ENCODE measurements at places on chromosomes 13 and 19.

DNA sequence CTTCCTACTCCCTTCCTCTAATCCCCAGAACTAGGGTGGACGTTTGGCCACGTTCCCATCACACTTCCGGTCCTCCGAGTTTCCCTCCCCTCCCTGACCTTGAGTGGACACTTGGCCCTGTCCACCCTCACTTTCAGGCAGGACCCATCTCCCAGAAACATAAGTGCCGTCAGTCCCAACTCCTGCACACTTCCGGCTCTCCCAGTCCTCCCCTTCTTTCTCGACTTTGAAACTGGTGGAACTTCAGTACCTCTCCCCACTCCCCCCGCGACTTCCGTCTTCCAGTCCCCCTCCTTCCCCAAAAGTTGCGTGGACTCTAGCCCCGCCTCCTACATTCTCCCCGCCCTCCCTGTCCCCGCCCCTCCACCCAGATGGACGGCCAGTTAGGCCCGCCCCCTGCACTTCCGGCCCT, 278 bp upstream of the ZNF274 start:
- no peak for DNase-seq

DNA sequence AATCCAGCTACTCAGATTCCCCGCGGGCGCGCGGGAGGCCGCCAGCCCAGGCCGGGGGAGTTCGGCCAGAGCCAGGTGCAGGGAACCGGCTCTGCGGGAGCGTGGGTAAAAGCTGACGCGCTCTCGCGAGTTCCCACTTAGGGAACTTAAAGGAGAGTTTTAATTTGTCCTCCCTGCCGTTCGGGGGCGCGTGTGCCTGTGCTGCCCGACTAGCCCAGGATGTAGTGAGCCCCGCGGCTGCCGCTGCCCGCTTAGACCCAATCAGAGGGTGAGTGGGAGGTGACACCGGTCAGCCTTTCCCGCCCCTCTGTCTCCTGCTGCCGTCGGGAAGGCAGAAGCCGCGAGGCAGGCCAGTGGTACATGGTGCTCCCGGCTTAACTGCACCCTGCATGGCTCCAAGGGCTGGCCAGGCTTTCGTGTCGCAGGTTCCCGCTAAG, 36.0 kb upstream of the NEK3 start:
- DNase-seq, result no peak

- DNase-seq, result no peak
Observed at GRCh38 chr19:14149509-14149994, 13.2 kb upstream of the ASF1B start.

GRCh38 chr13:100517728-100518127, 70.9 kb downstream of the GGACT start:
- DNase-seq, result no peak

DNA sequence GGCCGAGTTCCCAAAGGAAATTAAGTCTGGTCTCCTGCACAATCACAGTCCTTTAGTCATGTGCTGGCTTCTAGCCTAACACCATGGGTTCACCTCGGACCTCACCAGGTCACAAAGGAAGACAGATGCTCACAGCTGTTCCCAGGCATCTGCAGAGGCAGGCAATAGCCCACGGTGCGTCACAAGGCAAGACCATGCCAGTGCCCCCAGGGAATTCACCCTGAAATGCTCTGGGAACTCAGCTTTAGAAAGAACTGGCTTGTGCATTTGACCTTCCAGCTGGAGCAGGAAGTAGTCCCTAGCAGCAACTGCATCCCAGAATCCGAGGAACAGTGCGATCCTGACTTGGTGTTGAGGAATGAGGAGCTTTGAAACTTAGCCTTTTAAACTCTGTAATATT, 96.8 kb upstream of the WASF3 start:
- no peak for DNase-seq

GRCh38 chr13:40371531-40372125, 294.8 kb downstream of the FOXO1 start:
- no peak for DNase-seq

- peak; percentile 82 for DNase-seq
Observed at GRCh38 chr19:8334458-8335342, 8.4 kb downstream of the KANK3 start.

- DNase-seq, result no peak
Observed at GRCh38 chr13:20974981-20975585, 72.5 kb upstream of the XPO4 start.

GRCh38 chr13:33125821-33126570, 109.8 kb downstream of the KL start:
- DNase-seq, result peak; percentile 46

- DNase-seq, result peak; percentile 33
Observed at GRCh38 chr19:44512326-44513298, 12.3 kb upstream of the ZNF180 start.

DNA sequence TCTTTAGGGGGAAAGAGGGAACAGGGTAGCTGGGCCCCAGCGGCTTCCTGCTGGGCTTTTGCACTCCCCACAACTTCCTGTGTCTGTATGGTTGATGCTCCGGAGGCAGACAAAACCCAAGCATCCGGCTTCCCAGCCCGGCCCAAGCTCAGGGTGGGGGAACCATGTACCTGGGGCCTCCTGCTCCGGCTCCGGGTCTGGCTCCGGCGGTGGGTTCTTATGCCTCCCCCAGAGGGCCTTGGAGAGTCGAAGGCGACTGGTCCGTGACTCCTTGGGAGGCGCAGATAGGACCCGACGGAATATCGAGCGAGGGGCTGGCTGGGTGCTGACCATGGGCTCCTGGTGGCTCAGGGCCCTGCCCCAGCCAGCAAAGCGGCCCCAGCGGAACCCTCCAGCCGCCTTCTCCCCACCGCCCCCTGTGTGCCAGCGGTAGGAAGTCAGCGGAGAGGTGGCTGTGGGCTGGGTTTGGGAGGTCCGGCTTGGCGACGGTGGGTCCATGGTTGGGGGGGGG, 428 bp downstream of the RASAL3 start:
- no peak for DNase-seq

GRCh38 chr13:23668562-23668961, 98.3 kb downstream of the TNFRSF19 start:
- DNase-seq, result no peak

GRCh38 chr13:106310291-106310865, 225.1 kb downstream of the EFNB2 start:
- no peak for DNase-seq

- no peak for DNase-seq
Observed at GRCh38 chr19:19461671-19462622, 53.4 kb downstream of the TSSK6 start.

DNA sequence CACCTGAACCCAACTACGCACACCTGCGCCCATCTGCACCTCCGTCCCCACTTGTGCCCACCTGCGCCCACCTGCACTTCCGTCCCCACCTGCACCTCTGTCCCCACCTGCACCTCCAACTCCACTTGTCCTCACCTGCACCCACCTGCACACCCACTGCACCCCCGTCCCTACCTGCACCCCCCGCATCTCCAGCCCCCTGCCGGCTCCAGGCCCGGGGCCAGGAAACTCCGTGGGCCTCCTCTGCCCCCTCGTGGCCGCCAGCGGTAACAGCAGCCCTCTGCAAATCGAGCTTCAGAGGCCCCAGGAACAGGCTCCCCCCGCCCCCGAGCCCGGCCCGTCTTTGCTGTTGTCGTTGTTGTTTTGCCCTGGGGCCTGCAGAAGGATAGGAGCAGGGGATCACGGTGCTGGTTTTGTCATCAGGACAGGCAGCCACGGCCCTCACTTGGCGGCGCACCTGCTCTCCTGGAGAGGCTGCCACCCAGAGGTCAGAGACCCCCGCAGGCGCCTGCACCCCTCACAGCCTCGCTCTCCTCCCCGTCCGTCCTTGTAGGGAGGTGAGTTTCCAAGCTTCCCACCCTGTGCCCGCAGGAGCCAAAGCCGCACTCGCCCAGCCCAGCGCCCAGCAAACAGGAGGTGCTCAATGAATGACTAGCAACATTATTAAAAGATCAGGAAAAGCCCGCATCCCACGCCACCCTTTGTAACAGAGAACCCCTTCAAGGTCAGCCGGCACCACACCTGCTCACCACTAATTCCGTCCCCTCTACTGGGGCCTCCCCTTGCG, 65.4 kb downstream of the GNG7 start:
- DNase-seq, result no peak

GRCh38 chr19:48588670-48589401, 17.7 kb upstream of the SPACA4 start:
- peak; percentile 97 for DNase-seq

GRCh38 chr19:48239582-48240141, 16.1 kb downstream of the CARD8 start:
- DNase-seq, result no peak

GRCh38 chr13:26629260-26629825, 71.9 kb downstream of the WASF3 start:
- DNase-seq, result no peak

DNA sequence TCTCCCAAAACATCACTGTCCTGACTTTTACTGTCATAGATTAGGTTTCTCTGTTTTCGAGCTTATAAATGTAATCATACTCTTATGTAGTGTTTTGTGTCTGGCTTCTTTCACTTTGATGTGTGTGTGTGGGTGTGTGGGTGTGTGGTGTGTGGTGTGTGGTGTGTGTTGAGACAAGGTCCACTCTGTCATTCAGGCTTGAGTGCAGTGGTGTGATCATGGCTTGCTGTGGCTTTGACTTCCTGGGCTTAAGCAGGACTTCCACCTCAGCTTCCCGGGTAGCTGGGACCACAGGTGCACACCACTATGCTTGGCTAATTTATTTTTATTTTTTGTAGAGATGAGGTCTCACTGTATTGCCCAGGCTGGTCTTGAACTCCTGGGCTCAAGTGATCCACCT, 59.6 kb downstream of the PDS5B start:
- DNase-seq, result no peak

GRCh38 chr19:31610018-31610417, 260.8 kb upstream of the TSHZ3 start:
- DNase-seq, result no peak

DNA sequence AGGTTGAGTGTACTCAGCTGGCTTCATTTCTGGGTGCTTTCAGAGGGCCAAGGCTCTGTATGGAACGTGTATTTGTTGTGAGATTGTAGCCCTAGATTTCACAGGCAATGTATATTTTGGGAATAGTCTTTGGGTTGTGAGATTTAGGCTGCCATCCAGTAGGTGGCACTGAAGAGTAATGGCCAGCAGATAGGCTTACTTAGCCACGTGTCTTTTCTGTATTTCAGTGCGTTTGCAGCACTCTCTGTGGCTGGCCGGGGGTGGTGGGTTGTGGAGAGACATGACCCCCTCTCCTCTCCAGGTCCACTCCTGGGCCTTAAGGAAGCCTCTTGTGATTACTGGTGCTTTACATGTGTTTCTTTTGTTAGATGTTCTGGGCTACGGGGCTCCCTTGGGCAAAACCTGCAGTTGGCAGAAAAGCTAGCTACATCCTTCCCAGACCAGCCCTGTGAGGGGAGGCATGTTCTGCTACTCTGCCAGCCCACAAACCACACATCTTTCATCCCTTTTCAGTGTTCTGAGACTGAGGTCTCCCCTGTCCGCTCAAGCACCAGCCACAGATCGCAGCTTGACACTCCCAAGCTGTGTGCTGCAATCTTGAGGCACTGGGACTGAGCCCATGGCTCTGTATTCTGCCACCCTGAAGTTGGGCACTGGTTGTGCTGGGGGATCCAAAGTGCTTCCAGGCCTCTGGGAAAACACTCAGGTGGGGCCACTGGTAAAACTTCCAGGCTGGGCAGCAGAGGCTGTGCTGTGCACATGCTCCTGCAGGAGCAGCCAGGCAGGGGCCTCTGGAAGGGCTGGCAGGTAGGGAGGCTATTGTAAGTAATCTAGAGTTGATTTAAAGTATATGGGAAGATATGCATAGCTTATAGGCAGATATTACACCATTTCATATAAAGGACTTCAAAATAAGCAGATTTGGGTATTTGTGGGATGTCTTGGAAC, 1096.8 kb upstream of the PCDH20 start:
- no peak for DNase-seq

DNA sequence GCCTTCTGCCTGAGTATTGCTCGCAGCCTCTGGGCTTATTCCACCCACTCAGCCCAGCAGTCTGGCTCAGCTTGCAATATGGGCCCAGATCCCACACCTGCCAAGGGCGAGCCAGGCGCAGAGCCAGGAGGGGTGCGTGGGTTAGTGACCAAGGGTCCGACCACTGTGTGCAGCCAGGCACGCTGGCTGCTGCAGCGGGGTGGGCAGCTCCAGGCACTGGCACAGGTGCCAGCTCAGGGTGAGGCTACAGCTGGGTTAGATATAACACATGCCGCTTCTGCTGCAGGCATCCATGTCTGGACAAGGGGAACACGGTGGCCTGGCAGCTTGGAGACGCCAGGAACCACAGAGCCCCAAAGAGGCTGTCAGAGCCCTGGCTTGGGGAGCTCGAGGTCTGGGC, 12.6 kb upstream of the URAD start:
- no peak for DNase-seq

GRCh38 chr19:41288673-41289530, 21.1 kb upstream of the CCDC97 start:
- DNase-seq, result no peak

GRCh38 chr19:48969276-48970138, 4.4 kb downstream of the FTL start:
- DNase-seq, result no peak

DNA sequence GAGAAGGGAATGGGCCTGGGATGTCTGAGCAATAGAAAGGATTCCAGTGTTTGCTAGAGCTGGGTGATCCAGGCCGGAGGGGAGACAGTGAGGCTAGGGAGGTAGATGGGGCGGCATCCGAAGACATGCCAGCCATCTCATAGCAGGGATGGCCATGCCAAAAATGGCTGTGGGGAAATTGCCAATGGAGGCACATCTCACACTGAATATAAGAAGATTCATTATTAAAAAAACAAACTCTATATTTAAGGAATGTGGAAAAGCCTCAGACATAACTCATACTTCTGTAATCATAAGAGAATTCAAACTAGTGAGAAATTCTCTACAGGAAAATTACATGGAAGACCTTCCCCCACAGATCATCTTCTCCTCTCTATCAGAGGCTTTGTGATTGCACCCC, 289.2 kb downstream of the FGF9 start:
- DNase-seq, result no peak

GRCh38 chr19:28686756-28687155, 526.2 kb downstream of the UQCRFS1 start:
- DNase-seq, result no peak

DNA sequence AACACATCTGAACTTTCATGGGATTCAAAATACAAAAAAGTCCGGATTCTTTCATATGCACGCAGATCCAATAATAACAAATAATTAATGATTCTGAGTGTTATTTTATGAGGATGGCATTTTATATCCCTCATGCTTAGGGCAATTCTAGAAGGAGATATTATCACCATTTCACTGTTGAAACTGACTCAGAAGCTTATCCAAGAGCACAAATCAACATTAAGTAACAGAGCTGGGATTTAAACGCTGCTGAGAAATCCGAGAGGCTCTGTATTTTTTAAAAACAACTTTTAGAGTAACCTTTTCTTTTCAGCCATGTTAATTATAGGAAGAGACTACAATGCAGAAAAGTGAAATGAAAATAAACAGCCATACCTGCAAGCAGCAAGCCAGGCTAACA, 30.3 kb downstream of the ATP7B start:
- DNase-seq, result no peak

GRCh38 chr13:95156208-95156607, 145.0 kb downstream of the ABCC4 start:
- no peak for DNase-seq

GRCh38 chr19:46081928-46082727, 41.3 kb upstream of the IGFL4 start:
- no peak for DNase-seq

Measured in epithelial cell of prostate (primary cell).